ENCODE measurements at places on chromosomes 16 and 17.

GRCh38 chr17:8870406-8871040 is 3.0 kb upstream of the PIK3R6 start:
- DNase-seq, result no peak

GRCh38 chr17:44063704-44064639 is 2.5 kb downstream of the LSM12 start:
- no peak for DNase-seq

GRCh38 chr16:72430121-72430520 is 258.2 kb upstream of the PMFBP1 start:
- no peak for DNase-seq

DNA sequence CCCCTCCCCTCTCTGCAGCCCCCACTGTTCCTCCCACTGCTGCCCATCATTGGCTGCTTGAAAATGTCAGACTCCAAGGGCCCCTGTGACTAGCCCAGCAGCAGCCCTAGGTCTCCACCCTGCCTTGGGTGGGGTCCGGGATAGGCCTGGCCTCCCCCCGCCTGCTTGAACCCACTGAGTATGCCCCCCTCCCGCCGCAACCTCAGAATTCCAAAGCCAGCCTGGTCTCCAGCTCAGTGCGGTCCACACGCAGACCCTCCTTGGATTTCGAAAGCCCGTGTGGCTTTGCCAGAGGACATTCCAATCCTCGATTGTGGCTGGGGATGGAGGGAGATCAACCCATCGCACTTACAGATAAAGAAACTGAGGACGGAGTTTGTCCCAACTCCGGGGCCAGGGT is 6.4 kb downstream of the DPEP1 start:
- DNase-seq, result no peak

DNA sequence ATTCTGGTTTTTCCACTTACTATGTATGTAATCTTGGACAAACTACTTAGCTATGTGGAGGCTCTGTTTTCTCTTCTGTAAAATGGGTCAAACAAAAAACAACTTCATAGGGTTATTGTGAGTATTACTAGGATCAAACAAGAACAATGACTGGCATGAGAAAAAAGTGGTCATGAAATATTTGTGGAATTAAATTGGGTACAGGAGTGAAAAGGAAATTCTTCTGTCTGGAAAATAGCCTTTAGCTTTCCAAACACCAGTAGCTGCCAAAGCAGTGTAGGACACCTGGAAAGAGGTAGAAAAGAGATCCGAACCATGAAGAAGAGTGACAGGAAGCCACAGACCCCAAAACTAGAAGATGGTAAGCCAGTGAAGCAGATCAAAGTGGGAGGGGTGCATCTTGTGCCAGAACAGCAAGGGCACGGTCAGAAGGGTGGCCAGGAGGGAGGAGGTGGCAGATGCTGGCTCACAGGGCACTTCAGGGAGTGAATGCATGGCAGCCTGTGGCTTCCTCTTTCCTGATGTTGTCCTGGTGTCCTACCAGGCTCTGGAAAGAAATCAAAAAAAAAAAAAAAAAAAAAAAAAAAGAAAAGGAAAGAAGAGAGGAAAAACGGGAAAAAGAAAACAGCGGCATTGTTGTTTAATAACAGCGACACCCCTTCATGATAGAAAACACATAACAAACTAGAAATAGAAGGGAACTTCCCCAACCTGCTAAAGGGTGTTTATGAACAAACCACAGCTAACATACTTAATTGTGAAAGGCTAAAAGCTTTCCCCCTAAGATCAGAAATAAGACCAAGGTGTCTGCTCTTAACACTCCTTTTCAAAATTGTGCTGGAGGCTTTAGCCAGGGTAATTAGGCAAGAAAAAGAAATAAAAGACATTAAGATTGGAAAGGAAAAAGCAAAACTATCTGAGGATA is 67.9 kb downstream of the PCTP start:
- no peak for DNase-seq

DNA sequence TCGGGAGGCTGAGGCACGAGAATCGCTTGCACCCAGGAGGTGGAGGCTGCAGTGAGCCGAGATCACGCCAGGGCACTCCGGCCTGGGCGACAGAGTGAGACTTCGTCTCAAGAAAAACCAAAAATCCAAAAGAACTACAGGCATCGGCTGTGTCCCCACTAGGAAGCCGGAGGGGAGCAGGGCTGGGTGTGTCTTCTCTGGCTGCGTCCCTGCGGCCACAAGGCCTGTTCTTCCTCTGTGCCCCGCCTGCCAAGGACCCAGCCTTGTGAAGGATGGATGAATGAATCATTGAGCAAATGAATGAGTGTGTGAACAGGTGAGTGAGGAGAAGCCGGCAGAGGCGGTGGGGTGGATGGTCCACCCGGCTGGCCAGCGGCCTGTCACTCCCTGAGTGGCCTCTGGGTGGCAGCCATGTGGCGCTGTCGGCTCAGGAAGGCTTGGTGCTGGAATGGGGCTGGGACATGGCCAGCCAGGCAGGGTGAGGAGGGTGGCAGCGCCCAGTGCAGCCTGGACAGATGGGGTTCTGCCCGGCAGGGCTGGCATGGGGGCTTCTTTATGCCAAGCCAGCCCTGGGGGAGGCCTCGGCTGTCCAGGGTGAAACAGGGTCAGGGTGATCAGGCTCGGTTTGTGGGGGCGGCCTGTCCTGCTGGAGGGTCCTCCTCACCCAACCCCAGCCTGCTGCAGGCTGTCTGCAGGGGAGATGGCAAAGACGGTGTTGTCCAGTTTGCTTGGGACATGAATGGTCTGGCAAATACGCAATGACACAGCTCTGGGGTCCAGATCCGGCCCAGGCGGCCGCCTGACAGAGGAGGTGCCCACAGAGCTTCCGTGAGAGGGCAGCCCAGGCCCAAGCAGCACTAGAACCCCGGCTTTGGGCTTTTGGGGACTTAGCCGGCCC is 21.7 kb downstream of the SLC25A10 start:
- peak; percentile 87 for DNase-seq

GRCh38 chr17:8801135-8801840 is 2.1 kb upstream of the MFSD6L start:
- DNase-seq, result no peak

GRCh38 chr17:77590951-77591735 is 367.4 kb upstream of the TNRC6C start:
- no peak for DNase-seq

- no peak for DNase-seq
Measured at GRCh38 chr17:32382526-32383223, 32.7 kb downstream of the ZNF207 start.

GRCh38 chr16:75811020-75811634 is 84.8 kb upstream of the CPHXL start:
- DNase-seq, result no peak

DNA sequence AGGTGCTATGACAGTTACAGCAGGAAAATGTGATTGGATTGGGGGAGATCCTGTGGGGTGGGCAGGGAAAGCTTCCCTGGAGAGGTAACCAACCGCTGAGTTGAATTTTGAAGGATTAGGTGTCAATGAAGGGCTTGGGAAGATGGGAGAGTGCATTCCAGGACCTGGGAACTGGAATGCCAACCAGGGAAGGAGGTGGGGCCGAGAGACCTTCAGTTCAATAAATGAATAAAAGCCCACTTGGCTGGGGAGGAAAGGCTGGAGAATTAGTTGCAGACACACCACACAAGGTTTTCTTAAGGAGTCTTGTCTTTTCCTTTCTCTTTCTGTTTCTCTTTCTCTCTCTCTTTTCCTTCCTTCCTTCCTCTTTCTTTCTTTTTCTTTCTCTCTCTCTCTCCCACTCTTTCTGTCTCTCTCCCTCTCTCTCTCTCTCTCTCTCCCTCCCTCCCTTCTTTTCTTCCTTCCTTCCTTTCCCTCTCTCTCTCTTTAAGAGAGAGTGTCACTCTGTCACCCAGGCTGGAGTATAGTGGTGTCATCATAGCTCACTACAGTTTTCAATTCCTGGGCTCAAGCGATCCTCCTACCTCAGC is 3.3 kb downstream of the USP43 start:
- DNase-seq, result no peak

DNA sequence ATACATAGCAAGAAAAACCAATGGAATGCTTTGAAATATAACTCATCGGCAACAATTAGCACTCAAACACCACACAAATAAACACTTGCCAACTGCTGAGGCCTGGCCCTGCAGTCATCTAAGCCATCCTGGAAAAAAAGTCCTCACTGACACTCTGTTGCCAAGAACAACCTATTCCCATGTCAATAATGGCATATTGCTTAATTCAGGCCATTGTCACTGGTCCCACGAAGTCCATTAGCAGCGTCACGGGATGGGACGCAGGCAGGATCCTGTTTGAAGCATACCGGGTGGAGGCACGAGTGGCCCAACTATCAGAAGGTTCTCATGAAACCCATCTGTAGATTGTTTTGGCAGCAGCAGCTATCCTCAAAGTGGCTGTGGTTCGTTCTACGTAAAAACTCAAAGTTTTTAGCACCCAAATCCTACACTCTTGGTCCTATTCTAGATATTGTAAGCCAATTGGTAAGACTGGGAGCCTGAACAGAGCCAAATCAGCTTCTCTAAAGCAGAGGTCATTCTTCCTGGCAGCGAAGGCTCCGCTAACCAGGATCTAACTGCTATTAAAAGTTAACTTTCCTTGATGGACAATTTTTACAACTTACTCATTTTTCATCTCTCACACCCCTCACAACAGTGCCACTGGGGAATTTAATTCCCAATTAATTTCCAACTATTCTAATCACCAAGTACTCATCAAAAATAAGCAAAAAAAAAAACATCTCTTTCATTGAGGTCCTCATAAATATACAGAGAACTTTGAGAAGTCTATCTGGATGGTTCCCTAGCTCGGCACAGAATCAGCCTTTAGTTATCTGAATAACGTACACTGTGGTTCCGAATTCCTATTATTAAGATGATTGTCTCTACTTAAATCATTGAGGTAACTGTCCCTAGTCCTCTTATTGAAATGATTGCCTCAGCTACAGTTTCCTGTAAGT is 91.5 kb downstream of the ZFHX3 start:
- no peak for DNase-seq

- DNase-seq, result no peak
Measured at GRCh38 chr17:38425744-38426143, 2.5 kb upstream of the ARHGAP23 start.

All from activated CD4-positive, alpha-beta T cell treated with anti-CD3 and anti-CD28 coated beads for 36 hours (primary cell).